NCI-H187 (cell line): ENCODE measurements at places on chromosomes 5 and 9.

DNA sequence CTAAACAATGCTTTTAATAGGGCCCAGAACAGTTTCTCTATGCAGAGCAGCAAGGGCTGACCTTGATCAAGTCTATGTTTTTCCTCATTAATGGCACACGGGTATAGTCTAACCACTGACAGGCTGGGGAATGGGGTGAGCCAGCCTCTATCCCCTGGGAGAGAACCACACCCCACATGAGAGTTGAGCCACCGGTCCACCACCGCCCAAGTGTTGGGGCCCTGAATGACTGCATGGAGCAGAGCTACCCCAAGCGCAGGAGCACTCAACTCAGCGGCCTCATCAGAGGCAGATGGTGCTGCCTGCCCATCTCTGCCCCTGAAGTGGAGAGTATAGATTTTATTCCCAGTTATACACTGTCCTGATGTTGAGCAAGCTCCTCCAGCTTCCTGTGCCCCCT is 247.9 kb upstream of the IRX1 start:
- DNase-seq: no peak

- no peak for DNase-seq
These were observed 237.0 kb downstream of the SYK start for GRCh38 chr9:91038483-91039124.

DNA sequence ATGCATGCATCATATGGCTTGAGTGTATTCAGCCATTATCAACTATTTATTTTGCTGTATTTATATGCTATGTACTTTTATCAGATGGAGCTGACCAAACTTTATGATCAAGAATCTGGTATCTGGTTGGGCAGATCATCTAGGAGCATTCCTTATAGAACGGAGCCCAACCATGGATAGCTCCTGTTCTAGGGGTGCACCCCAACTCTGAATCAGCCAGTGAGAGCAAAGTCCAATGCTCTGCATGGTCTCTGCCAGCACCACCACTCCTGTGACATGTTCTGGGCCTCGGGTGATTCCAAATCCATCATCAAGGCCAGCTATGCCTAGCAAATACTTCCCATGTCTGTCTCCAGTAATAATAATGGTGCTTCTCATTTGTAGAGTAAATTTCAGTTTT is 517.5 kb downstream of the AGTPBP1 start:
- no peak for DNase-seq

GRCh38 chr9:27460226-27461023 is 63.7 kb upstream of the IFNK start:
- DNase-seq: no peak

- DNase-seq: no peak
These were observed 78.1 kb downstream of the CEMIP2 start for GRCh38 chr9:71690063-71690688.
